Thyroid gland (tissue), 4 donors: ENCODE measurements at places on chromosomes 3 and 15. TPM values are rescaled to one million over a fixed set of nuclear protein-coding genes. Genes with fewer than 3 reads are reported as not detected.

The GLDN gene
- total RNA-seq = 0.56 TPM

DNA sequence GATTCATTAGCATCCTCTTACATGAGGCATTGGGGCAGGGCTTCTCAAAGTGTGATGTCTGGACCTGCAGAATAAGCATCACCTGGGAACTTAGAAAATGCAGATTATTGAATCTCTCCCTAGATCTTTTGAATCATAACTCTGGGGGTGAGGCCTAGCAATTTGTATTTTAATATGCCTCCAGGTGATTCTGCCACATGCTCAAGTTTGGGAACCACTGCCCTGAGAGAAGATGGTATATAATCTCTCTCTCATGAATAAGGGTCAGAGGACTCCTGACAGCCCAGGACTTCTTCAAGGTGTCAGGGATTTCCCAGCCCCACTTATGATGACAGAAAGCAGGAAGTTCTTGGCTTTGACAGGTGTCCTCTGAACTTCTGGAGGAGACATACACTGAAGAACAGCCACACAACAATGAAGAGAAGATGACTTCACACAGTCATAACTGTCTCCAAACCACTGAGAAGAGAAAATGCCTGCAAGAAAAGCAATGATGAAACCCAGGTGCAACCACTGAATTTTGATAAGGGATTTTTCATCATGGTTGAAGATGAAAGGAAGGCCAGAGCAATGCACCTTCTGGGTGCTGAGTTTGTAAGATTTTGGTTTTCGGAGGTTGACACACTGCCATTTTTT, 211.9 kb upstream of the MRPL3 start:
- no peaks in the 10 kb centered on the region for H3K4me1 ChIP-seq
- H3K4me3 ChIP-seq = no peak overlapping the region
- no peak overlapping the region for H3K27ac ChIP-seq
- no peak for DNase-seq
- H3K27me3 ChIP-seq = no peaks in the 10 kb centered on the region

- H3K27ac ChIP-seq = no peak overlapping the region
- no peaks in the 10 kb centered on the region for H3K27me3 ChIP-seq
- no peak overlapping the region for H3K4me3 ChIP-seq
- DNase-seq = no peak
- no peaks in the 10 kb centered on the region for H3K36me3 ChIP-seq
These were observed 249.9 kb upstream of the DNAJC19 start for GRCh38 chr3:181239441-181239840.

DNA sequence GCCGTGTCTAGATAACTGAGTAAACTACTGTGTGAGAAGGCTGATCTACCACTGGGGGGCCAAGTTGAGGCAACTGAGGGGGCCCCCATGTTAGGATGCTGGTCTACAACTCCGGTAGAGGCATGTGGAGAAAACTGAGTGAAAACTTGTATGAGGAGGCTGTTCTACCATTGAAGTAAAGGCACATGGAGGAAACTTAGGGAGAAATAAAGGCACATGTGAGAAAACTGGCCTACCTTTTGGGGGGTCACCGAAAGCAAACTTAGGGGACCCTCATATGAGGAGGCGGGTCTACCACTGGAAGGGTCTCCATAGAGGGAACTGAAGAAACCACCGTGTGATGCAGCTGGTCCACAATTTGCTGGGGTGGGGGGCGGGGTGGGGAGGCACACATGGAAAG, 155.2 kb downstream of the FBLN2 start:
- H3K4me1 ChIP-seq = no peaks in the 10 kb centered on the region
- no peak for DNase-seq
- H3K27me3 ChIP-seq = no peaks in the 10 kb centered on the region
- no peak overlapping the region for H3K4me3 ChIP-seq

GRCh38 chr15:51190424-51191068, 95.8 kb upstream of the TNFAIP8L3 start:
- H3K27me3 ChIP-seq = no peaks in the 10 kb centered on the region
- H3K27ac ChIP-seq = no peak overlapping the region
- no peak overlapping the region for H3K4me3 ChIP-seq
- peaks cover 5% of the 10 kb centered on the region for H3K4me1 ChIP-seq
- peak; percentile 32 for DNase-seq
- no peaks in the 10 kb centered on the region for H3K36me3 ChIP-seq

DNA sequence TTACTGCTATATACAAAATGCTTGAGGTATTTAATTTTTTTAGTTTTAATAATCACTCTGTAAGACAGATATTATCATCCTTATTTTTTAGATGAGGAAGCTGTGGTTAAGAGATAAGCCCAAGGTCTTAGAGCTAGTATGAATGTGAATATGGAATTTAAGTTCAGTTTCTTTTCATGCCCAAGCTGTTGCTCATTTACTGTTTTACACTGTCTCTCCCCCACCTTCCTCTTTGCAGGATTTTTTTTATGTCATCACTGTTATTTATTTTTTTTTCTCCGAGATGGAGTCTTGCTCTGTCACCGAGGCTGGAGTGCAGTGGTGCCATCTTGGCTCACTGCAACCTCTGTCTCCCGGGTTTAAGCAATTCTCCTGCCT, 22.5 kb downstream of the MAP2K5 start:
- DNase-seq = no peak
- H3K27me3 ChIP-seq = no peaks in the 10 kb centered on the region
- no peak overlapping the region for H3K27ac ChIP-seq
